ENCODE measurements at places on chromosomes 3 and 15.
A peak's percentile ranks its signal among the peaks of the same experiment; 100 is the strongest.

GRCh38 chr3:169295912-169296570, 367.5 kb downstream of the MECOM start:
- no peak for DNase-seq

GRCh38 chr3:66442254-66443117, 58.3 kb downstream of the LRIG1 start:
- no peak for DNase-seq

- no peak for DNase-seq
Measured at GRCh38 chr3:127413871-127414270, 126.0 kb upstream of the PRR20G start.

DNA sequence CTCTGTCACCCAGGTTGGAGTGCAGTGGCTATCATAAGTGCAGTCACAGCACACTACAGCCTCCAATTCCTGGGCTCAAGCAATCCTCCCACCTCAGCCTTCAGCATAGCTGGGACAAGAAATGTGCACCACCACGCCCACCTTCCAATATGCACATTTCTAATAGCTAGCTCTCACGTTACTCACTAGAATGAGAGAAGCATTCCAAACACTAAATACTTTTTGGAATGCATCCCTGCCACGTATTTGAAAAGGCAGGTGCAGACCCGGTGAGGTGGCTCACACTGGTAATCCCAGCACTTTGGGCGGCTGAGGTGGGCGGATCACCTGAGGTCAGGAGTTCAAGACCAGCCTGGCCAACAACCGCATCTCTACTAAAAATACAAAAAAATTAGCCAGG, 7.6 kb upstream of the TCF12 start:
- DNase-seq: no peak

DNA sequence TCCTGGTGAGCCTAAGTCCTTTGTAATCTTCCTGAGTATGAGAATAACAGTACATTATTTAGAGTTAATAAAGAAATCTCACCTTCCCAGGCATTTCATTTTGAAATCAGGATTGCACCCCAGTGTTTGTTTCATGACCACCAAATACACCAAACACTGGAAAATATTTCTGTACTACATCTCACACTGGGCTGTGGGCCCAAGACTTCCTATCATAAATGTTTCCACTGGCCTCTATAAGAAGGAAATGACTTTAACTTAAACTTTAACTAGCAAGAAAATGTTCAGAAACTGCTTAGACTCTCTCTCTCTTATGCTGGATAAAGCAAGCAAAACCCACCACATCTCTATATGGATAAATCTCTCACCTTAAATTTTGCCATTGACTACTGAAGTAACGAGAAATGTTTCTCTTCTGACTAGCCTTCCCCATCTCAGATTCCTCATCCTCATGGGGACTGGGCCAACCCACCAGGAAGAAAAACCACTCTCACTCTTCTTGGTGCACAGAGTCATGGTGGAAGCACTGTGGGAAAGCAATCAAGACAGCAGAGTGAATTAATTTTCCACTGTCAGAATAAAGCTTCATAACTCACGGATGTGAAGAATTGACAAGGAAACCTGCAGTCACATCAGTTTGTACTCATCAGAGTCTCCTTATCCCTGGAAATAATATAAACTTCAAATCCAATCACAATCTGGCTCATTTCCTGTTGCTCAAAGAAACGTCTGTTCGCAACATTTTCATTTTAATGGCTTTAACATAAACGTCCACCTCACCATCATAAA, 859.6 kb downstream of the EPHA3 start:
- no peak for DNase-seq

- DNase-seq: no peak
Measured at GRCh38 chr15:49383266-49383665, 39.8 kb upstream of the FGF7 start.

GRCh38 chr3:71549951-71550350, 33.6 kb downstream of the FOXP1 start:
- no peak for DNase-seq

DNA sequence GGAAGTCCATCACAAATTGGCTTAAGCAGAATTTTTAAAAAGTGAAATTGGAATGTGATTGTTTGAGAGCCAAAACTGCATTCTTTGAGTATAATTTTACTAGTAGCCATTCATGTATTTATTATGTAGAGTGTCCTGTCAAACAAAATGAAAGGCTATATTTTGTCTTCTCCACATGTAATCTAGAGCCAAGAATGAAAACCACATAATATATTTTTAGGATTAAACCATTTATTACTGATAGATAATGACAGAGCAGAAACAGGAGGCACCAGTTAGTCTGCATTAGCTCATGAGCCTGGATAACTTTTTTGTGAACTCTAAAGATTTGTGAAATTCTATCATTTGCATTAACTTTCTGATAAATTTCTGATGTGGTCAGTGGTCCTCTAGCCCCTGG, 130.2 kb downstream of the FILIP1L start:
- DNase-seq: no peak

DNA sequence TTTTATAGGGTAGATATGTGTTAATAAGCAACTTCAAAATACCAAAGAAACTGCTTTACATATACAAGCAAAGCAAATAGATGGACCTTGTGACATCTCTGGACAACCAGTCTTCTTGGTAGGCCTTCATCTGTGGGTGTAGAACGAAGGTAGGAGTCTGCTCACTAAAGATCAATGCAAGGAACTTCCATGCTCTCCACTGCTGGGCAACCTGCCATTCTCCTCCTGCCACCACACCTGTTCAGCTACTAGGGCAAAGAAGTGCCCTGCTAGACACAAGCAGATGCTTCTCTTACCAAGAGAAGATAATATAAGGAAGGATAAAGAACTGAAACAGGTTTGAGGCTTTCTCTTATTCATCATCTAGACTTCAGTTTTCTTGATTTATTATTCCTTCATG, 12.6 kb downstream of the PPARG start:
- no peak for DNase-seq

DNA sequence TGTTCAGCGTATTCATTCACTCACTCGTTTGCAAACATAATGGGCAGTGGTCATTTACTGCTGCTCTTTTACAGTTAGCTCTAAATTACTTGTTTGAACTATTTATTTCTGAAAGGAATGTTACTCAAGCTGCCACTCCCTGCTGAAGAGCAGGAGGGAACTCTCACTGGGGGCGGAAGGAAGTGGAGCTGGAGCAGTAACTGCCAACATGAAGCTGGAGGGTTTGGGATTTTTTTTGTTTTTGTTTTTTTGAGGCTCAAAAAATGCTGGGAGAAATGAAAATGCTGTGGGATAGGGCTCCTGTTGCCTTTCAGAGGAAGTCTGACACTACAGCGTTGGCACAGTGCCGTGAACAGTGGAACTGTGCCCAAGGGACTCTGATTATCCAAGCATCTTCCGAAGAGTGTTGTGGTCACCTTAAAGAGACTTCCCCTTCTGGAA, 44.1 kb downstream of the SENP2 start:
- DNase-seq: no peak

DNA sequence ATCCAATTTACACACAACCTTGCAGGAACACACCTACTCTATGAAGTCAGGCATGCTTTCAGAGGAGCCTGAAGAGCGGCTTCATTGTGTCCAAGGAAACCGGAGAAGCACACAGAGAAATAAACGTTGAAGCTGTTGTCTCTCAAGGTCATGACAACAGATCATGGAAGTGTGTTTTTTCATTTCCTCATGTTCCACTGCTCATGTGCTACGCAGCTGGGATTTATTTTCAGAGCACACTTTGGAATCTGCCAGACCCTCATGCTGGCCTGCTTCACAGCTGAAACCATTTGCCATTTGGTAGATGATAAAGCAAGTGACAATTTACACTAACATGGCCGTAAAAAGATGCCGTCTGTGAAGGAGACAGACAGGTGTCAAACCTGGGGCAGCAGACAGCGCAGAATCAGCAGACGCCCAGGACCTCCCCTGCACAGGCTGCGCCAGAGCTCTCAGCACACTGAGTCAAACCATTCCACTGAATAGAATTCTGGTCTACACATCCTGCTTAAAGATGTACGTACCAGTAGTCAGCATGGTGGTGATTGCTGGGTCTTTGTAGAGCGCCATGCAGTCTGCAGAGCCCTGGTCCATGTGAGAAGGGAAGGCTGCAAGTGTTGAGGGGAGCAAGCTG, 99.3 kb downstream of the ARNT2 start:
- DNase-seq: no peak

GRCh38 chr3:170572665-170573253, 13.1 kb downstream of the SLC7A14 start:
- DNase-seq: no peak

GRCh38 chr3:150035910-150036612, 65.4 kb upstream of the PFN2 start:
- DNase-seq: no peak

DNA sequence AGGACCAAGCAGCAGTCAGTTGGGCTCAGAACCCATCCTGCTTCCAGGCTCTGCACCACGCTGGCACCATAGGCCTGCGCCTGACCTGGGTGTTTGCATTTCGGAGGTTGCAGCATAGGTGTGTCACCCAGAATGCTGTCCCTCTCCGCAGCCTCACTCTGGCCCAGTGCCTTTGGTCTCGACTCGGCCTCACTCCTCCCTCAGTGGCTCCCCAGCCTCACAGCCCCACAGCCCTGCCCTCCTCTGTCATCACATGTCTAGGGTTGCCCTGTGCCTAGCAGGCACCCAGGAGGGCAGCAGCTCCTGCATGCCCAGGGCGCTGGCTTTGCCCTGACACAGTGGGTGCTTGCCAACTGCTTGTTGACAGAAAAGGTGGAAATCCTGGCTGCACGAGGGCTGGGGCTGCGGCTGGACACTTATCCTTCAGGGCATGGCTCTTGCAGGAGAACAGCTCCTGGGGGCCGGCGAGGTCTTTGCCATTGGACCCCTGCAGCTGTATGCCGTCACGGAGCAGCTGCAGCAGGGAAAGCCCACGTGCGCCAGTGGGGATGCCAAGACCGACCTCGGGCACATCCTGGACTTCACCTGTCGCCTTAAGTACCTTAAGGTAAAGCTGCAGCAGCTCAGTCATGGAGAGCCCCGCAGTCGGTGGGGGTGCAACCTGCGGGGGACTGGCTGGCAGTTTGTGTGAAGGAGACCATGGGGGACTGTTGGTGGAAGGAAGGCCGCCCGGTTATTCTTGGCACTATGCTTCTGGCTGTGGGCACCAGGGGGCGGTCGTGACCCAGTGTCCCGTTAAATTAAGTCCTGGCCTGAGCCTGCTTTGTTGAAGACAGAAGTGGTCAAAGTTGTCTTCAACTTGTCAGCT, 16.2 kb downstream of the NISCH start:
- DNase-seq: no peak

GRCh38 chr3:134427400-134428111, 53.3 kb upstream of the AMOTL2 start:
- no peak for DNase-seq

GRCh38 chr15:78420220-78420619, 17.8 kb upstream of the IREB2 start:
- no peak for DNase-seq

- no peak for DNase-seq
Measured at GRCh38 chr3:158347966-158348365, 223.0 kb upstream of the MLF1 start.

DNA sequence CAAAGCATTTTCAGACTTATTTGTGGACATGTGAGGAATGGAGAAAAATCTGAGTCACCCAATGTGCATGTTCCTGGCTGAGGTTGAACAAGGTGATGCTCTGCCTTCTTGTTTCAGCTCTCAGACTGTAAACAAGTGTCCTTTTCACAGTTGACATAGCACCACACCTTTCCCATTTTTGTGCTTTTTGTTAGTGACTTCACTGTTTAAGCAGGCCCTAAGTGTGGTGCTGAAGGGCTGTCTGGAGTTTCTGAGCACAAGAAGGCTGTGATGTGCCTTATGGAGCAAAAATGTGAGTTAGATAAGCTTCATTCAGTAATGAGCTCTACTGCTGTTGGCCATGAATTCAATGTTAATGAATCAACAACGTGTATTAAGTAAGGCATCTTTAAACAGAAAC, 20.4 kb downstream of the ABI3BP start:
- DNase-seq: no peak

- no peak for DNase-seq
Measured at GRCh38 chr15:38196076-38196475, 56.6 kb upstream of the SPRED1 start.

GRCh38 chr3:111605493-111605892, 10.3 kb upstream of the ZBED2 start:
- no peak for DNase-seq

- DNase-seq: no peak
Measured at GRCh38 chr15:52193791-52194190, 2.6 kb upstream of the GNB5 start.

DNA sequence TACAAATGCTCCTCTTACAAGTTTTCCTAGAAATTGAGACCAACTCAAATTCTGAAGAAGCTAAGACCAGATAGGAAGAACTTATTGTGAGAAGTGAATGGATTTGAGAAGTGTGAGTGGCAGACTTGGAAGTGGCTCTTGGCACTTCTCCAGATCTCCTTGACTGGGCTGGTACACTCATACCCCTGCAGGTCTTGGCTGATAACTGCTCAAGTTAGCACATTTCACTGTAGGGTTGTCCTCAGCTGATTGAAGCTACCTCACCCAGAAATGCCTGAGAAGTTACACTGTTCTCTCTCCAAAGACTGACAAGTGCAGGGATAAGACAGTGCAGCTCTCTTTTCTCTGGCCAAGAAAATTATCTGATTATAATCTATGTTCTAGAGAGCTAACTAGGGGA, 16.5 kb upstream of the CLDN1 start:
- DNase-seq: no peak

- DNase-seq: no peak
Measured at GRCh38 chr15:58552505-58553364, 120.9 kb downstream of the LIPC start.

- peak; percentile 2 for DNase-seq
Measured at GRCh38 chr15:30992249-30992864, 929 bp upstream of the MTMR10 start.

DNA sequence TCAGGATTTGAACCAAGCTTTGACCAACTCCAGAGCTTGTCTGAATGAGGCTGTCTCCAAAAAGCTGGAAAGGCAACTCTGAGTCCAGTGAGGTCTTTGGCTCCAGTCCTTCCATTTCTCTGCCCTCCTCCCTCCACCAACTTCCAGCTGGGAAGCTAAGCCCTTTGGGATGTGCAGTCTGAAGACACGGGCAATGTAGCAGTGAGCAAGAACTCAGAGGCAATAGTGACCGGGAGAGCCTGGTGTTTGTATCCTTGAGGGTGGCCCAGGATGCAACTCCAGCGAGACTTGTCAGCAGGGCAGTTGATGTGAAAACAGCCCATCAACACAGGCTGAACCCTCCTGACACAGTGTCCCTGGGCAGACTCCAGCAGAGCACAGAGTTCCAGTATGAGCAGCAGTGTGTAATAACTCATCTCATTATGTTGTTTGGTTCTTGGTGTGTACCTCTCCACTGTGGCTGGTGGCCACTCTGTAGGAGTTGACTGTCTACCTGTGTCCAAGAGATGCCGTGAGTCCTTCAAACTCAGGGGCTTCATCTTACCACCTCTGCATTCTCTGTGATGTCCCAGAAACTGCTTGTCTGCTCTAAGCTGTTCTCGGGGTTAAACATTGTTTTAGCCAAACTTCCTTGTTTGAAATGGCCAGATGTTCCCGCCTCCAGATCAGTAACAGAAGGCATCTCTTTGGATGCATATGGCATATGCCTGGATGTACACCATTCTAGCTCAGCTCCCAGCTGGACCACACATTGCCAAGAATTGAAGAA, 6.6 kb downstream of the CDCP1 start:
- no peak for DNase-seq

GRCh38 chr3:170056710-170057454, 19.1 kb downstream of the GPR160 start:
- DNase-seq: no peak

Data from NCI-H1105 (cell line).